SIG-M5 (cell line): ENCODE measurements at places on chromosomes 6 and 20.

- no peak for DNase-seq
Measured at GRCh38 chr6:43759136-43759906, 10.7 kb upstream of the VEGFA start.

- DNase-seq, result no peak
Measured at GRCh38 chr6:17413313-17413750, 19.9 kb downstream of the CAP2 start.

- no peak for DNase-seq
Measured at GRCh38 chr20:2223558-2224367, 72.0 kb upstream of the TGM3 start.

DNA sequence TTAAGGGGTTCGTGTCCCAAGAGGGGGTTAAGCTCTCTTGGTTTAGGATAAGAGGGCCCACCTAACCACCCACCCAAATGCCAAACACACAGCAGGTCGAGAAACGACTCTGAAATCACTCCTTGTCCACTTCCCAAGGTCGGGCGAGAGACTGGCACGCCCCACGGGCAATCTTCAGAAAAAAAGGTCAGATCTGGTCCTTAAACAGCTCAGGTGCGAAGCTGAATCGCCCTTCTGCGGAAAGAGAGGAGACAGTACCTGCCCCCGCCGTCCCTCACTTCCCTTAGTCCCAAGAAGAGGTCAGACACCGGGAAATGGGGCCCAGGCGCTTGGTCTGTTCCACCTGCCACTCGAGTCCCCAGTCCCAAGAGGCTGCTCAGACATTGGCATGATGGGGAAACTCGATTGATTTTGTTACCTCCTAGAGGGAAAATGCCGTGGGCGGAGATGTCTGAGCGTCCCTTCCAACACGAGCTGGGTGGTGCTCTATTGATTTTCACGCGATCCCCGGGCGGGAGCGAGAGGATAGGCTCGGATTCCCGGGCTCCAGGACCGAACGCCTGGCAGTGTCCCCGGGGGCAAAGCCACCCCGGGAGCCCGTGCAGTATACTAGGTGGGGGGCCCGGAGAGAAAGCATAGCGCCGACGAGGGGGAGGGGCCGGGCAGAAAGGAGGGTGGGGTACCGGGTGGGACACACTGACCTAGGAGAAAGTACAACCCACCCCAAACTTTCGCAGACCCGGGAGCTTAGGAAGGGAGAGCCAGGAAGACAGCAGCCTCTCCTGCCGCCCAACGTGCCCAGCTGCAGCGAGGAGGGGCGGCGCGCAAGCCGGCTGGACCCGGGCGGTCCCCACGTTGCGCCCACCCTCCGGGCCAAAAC lies 1.1 kb upstream of the SAMD5 start:
- no peak for DNase-seq

- DNase-seq, result no peak
Measured at GRCh38 chr6:170163405-170164170, 127.3 kb downstream of the DLL1 start.

GRCh38 chr6:49775043-49775442 lies 12.0 kb downstream of the PGK2 start:
- no peak for DNase-seq

GRCh38 chr20:50192364-50193198 lies 2.0 kb downstream of the CEBPB start:
- DNase-seq, result peak; percentile 75

DNA sequence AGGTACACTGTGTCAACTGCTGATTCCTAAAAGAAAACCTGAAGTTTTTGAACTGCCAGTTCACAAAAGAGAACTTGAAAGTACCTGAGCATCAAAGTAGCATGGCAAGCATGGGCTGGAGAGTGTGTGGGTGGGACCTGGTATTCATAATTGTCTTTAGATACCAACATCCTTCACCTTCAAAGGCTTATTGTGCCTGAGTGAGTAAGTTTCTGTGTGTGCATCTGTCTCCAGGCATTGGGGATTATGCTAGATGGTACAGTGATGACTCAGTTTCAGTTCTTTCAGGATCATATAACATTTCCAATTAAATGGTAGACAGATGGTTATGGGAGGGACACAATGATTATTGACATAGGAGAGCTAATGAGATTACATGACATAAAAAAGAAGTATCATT lies 238.5 kb downstream of the ZFAND3 start:
- no peak for DNase-seq

DNA sequence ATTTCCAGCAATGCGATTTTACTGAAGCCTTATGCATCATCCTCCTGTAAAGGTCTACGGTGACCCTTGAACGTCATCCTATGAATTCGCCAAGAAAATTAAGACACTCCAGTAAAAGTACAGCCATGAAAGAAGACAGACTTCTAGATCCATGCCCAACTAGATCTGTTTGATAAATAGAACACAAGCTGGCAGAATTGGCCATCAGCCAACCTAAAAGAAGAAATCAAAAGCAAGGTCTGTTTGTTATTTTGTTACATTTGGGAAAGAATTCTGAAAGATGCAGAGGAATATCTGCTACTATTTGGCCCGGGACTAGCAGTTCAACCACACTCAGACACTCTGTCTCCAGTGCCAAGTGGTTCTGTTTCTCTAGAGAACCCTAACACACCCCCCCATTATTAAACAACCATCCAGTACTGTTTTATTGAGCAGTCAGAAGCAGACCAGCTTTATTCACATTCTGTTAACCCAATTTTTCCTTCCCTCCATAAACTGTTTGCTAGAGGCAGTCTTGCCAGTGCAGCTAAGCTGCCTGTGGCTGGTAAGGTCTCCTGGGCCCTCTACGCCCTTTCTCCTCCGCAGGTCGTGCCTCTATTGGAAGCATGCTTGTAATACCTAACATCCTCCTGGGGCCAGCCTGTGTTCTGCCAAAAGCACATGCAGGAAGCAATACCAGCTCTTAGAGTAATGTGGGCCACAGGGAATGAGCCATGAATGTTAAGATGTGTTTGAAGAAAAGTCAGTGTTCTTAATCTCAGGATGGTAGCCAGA lies 30.7 kb downstream of the LY86 start:
- DNase-seq, result no peak

DNA sequence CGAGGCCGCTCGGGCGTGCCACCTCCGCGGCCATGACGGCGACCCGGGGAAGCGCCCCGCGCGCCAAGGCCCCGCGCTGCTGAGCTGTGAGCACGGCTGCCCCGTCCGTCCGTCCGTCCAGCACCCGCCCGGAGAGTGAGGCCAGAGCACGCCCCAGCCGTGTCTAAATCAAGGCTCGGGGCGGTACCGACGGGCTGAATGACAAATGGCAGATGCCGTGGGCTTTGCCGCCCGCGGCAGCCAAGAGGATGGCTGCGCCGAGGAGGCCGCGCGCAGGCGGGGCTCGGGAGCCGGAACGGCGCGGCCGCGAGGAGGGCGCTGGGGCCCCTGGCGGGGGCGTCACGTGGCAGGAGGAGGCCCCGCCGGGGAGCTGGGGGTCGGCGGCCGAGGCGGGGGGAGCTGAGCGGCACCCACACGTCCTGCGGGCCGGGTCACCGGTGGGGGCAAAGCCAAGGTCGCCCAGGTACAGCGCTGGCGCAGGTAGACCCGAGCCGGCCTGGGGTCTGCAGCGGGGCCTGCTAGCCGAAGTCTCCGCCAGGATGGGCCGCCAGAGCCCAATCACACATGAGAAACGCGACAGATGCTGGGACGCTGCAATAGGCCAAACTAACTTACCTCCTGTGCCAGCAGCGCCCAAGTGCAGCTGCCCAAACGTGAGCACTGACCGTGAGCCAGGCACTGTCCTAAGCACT lies at the start of gene PLAGL1:
TSS of gene PLAGL1 (minus strand) at position 140 of the 692 bp plus-strand sequence. CDS start 60,123 bp downstream, outside the sequence.
- no peak for DNase-seq

GRCh38 chr6:116190550-116190949 lies 63.3 kb downstream of the TSPYL4 start:
- no peak for DNase-seq

- DNase-seq, result no peak
Measured at GRCh38 chr6:89145956-89146717, at the start of gene PM20D2. Gene PM20D2, plus strand, starts transcription at chr6:89146055. Its CDS starts 90 bp downstream, at chr6:89146145.

DNA sequence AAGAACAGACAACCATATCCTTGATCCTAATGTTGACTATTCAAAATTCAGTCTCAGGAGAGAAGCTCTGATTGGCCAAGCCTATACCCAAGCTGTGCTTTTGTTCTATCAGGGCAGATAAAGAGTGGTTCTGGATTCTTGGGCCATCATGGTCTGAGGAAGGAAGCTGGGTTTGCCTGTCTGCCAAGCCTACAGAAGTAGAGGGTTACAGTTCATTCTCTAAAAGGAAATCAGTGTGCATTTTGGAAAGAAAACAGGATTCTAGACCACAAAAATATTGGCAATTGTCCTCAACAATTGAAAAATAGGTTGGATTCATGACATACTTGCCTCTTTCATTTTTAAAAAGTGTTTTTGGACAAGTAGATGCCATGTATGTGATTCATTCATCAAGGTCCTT lies 145.4 kb upstream of the BMP2 start:
- no peak for DNase-seq

GRCh38 chr6:161163466-161164181 lies 110.2 kb downstream of the AGPAT4 start:
- no peak for DNase-seq

DNA sequence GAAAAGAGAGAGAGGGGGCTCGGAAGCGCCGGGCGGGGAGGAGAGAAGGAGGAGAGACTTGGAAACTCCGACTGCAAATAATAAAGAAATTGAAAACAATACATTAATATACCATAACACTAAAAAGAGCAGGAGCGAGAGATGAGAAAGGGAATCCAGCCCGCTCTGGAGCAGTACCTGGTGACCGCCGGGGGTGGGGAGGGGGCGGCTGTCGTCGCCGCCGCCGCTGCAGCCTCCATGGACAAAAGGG lies 338 bp downstream of the E2F3 start:
- no peak for DNase-seq

- no peak for DNase-seq
Measured at GRCh38 chr20:23629542-23630391, 8.0 kb downstream of the CST3 start.

- DNase-seq, result no peak
Measured at GRCh38 chr20:1761116-1761515, 103.5 kb upstream of the SIRPG start.

DNA sequence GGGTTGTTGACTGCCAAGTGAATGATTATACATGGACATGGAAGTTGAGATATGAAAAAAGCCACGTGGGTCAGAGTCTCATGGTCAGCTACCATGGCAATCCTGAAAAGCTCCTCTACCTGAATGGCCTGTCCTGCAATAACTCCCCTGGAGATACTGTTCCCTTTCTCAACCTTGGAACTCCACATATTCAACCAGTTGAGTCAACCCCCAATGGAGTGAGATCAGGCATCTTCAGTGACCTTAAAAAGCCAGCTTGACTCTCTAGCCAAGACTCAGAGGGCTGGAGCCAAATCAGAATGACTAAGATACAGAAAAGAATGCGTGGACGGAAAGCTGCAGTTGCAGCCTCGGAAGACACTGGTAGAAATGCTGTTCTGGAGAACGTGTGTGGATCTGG lies 341.3 kb downstream of the FOXA2 start:
- DNase-seq, result no peak

- peak; percentile 31 for DNase-seq
Measured at GRCh38 chr6:81808851-81809570, 56.5 kb upstream of the TENT5A start.
